Aortic smooth muscle cell (primary cell): ENCODE measurements at places on chromosomes 12 and 14. TPM values are rescaled to one million over a fixed set of nuclear protein-coding genes. Genes with fewer than 3 reads are reported as not detected.

UBE2N gene
- total RNA-seq, result 106 and 120 TPM in 2 replicates

NUMB gene
- 37.0 and 38.1 TPM in 2 replicates for total RNA-seq

SERPINA9 gene
- not detected in 2 replicates for total RNA-seq

TSPAN19 gene
- total RNA-seq, result not detected in 2 replicates

KCNJ8 gene
- total RNA-seq, result 0.92 and 1.2 TPM in 2 replicates

DDX24 gene
- total RNA-seq, result 139 and 145 TPM in 2 replicates

TROAP gene
- 9.5 and 10.6 TPM in 2 replicates for total RNA-seq

RNF212B gene
- total RNA-seq, result not detected in 2 replicates

CCDC197 gene
- not detected in 2 replicates for total RNA-seq

FGD6 gene
- total RNA-seq, result 3.8 and 4.4 TPM in 2 replicates

SRRM4 gene
- not detected in 2 replicates for total RNA-seq

ARHGEF40 gene
- total RNA-seq, result 32.0 and 33.3 TPM in 2 replicates

CMA1 gene
- total RNA-seq, result not detected in 2 replicates

PA2G4 gene
- 129 and 141 TPM in 2 replicates for total RNA-seq

KRT82 gene
- not detected in 2 replicates for total RNA-seq

JDP2 gene
- 18.9 and 24.4 TPM in 2 replicates for total RNA-seq

VDR gene
- total RNA-seq, result 3.6 and 6.1 TPM in 2 replicates
